ENCODE measurements at places on chromosomes 13 and 19.

DNA sequence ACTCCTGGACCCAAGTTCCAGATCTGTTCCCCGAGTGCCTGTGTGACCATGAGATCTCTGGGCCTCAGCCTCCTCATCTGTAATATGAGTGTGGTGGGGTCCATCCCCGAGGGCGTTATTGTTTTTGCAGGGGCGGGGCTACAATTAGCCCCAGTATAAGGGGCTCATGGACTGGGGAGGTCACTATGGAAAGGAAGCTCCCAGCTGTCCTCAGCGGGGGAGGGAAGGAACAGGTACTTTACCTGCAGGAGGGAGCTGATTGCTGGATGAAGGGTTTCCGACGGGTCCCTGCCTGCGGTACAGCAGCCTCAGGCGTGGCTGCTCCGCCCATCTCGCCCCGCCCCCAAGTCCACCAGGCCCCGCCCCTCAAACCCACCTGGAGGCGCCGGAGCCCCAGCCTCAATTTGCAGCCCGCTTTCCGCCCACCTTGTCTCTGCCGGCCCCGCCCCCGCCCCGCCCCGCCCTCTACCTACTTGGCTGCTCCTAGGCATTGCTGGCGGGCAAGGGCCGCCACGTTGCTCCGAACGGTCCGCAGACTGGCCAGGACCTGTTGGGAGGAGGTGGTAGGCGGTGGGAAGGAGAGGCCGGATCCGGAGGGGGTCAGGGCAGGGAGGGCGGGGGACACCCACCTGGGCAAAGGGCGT is 5.5 kb downstream of the PDE4C start:
- DNase-seq: no peak

GRCh38 chr19:33771384-33772101 is 25.1 kb upstream of the KCTD15 start:
- peak; percentile 79 for DNase-seq

GRCh38 chr13:45511310-45512097 is 46.8 kb downstream of the COG3 start:
- DNase-seq: peak; percentile 39

- peak; percentile 40 for DNase-seq
Observed at GRCh38 chr13:33016414-33017322, at the start of gene KL. Gene KL (plus strand): TSS chr13:33016423. CDS start chr13:33016441, 18 bp downstream.

DNA sequence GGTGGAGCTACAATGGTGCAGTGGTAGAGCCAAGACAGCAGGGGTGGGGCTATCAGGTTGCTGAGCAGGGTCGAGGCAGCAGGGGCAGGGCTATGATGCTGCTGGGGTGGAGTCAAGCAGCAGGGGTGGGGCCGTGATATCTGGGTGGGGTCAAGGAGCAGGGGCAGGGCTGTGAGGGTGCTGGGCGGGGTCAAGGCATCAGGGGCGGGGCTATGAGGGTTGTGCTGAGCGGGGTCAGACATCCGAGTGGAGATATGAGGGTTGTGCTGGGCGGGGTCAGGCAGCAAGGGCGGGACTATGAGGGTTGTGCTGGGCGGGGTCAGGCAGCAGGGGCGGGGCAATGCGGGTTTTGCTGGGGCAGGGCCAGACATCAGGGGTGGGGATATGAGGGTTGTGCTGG is 14.7 kb downstream of the HCN2 start:
- no peak for DNase-seq

DNA sequence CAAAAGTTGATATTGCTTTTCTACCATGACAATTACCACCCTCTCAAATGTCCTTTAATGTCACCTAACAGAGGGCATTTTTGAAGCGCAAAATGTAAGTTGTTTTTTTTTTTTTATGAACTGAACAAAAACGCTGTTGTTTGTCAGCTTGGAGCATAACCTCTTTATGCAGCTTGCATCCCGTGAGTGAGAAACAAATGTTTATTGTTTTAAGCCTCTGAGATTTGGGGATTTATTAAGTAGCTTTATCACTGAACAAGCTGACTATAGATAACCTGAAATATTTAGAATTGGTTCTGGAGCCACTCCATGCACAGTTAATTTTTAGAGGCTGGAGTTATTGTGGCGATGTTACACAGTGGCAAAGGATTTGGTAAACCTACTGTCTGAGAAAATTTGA is 80.1 kb upstream of the ATXN8OS start:
- no peak for DNase-seq
